ENCODE measurements at places on chromosomes 5 and 9. TPM values are rescaled to one million over a fixed set of nuclear protein-coding genes. Genes with fewer than 3 reads are reported as not detected.

Gene MZB1
- not detected for total RNA-seq

Gene WNK2
- 6.0 TPM for total RNA-seq

Gene RLN2
- 0.28 TPM for total RNA-seq

Gene FBLL1
- total RNA-seq, result 0.14 TPM

Gene ANKDD1B
- 0.09 TPM for total RNA-seq

Gene EQTN
- total RNA-seq, result not detected
